ENCODE measurements at places on chromosomes 13 and 19.
A peak's percentile ranks its signal among the peaks of the same experiment; 100 is the strongest.

GRCh38 chr19:6219586-6220290 is 60.0 kb downstream of the MLLT1 start:
- DNase-seq = no peak

DNA sequence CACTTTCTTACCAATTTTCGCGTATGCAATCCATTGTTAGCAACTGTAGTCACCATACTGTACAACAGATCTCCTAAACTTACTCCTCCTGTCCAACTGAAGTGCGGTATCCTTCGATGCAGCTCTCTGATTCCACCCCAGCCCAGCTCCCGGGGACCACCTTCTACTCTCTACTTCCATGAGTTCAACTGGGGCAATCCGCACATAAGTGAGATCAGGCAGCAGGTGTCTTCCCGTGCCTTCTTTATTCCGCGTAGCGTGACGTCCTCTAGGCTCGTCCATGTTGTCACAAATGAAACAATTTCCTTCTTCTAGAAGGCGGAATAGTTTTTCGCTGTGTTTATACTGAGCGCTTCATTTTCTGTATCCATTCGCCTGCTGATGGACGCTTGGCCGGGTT is 8.4 kb downstream of the LILRB1 start:
- no peak for DNase-seq

DNA sequence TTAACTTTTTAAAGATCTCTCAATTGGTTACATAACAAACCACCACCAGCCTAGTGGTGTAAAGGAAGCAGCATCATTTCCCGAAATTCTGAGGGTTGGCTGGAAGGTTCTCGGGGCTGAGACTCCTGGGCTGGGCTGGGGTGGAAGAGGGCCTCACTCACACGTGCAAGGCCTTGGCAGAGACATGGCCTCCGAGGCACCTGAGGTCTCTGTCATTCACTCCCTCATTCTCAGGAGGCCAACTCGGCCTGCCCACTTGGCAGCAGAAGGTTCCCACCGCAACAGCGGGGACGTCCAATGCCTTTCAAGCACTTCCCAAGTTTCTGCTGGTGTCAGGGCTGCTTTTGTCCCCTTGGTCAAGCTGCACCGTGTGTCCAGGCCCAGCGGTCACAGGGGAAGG is 18.6 kb upstream of the RASA3 start:
- no peak for DNase-seq

GRCh38 chr19:5418677-5419076 is 36.5 kb upstream of the ZNRF4 start:
- DNase-seq = no peak

DNA sequence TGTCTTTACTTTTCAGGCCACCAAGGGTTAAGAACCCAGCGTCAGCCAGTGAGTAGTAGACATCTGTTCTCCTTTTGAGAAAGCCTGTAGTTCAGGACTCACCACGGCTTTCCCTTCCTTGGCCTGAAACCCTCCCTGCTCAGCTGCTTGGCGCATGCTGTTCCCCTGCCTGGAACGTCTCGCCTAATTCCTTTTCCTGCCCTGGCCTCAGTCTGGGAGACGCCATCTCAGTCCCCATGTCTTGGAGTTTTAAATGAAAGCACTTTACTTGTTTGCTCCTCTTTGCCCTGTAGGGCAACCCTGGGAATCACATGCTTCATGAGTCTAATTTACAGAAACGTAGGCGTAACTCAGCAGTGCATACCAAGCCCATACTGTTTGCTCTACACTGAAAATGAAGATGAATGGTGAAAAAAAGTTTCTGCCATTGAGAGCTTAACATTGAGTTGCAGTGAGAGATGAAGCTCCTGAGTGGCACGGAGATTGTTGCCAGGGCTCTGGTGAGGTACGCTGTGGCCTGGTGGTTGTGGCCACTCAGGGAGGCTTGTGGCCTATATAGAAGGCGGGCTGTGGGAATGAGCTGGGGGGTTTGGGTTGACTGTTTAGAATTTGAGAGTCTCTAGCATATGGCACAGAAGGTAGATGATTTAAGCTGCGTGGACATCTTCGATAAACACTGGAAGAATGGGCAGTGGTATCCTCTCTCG is 52.8 kb downstream of the GATAD2A start:
- DNase-seq = no peak

DNA sequence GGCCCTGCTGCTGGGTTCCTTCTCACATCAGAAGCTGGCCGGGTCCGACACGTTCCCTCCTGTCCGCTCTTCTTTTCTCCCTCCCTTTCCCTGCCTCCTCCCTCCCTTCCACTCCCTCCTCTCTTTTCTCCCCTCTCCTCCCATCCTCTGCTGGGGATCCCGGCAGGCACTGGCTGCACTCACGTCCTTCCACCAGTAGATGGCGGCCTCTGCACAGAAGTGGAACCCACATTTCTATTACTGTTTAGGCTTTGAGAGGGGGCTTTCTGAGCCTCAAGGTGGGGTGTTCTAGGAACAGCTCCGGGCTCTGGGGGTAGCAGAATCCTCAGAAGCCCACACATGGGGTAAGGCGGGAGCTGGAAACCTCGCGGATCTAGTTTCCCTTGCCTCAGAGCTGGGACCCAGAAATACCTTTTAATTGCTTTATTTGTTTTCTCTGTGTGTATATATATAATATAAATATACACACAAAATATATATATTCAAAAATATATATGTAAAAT is 294.2 kb downstream of the ZNF536 start:
- DNase-seq = no peak

- no peak for DNase-seq
Observed at GRCh38 chr13:42363941-42364612, 92.1 kb downstream of the AKAP11 start.

- no peak for DNase-seq
Observed at GRCh38 chr13:79442221-79442620, 36.2 kb upstream of the RBM26 start.

DNA sequence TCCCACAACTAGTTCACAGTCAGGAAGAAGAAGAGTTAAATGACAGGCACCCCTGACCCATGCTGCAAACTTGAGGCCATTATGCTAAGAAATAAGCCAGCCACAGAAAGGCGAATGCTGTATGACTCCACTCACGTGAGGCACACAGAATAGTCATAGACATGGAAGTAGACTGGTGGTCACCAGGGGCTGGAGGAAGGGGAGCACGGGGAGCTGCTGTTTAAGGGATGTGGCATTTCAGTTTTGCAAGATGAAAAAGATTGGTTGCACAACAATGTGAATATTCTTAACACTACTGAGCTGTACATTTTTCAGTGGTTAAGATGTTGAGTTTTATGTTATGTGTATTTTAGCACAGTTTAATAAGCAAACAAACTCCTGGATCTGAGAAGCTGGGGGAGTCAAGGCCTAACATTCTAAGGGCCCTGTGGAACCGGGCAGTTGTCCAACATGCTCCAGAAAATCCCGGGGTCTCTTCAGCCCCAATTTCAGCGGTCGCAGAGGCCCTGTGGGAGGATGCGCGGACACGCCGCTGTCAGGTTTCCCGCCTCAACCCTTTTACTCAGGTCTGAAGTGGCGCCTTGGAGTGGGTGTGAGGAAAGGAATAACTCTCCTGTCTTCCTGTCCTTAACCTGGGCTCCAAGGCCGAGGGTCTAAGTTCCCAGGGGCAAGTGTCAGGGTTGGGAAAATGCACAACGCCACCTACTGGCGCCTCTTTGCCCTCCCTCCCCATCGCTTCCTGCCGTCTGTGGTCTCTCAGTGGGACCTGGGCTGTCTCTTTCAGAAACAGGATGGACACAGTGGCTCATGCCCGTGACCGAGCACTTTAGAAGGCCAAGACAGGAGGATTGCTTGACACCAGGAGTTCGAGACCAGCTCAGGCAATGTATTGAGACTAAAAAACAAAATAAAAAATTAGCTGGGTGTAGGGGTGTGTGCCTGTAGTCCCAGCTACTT is 4.4 kb upstream of the TMEM272 start:
- no peak for DNase-seq

- DNase-seq = peak; percentile 80
Observed at GRCh38 chr19:46471116-46471733, at the start of gene PNMA8A. Gene PNMA8A (minus strand): TSS chr19:46471563. CDS start chr19:46471035, 528 bp downstream.

- no peak for DNase-seq
Observed at GRCh38 chr19:49973987-49974386, 13.0 kb upstream of the SIGLEC11 start.

- DNase-seq = no peak
Observed at GRCh38 chr13:74114202-74114601, 20.0 kb downstream of the KLF12 start.

- DNase-seq = no peak
Observed at GRCh38 chr13:79528356-79528755, 47.4 kb downstream of the NDFIP2 start.

- no peak for DNase-seq
Observed at GRCh38 chr13:37065890-37066526, 6.5 kb upstream of the SUPT20H start.

GRCh38 chr13:110391273-110391672 is 84.2 kb downstream of the COL4A2 start:
- no peak for DNase-seq

GRCh38 chr19:32171719-32172151 is 173.7 kb upstream of the ZNF507 start:
- no peak for DNase-seq

DNA sequence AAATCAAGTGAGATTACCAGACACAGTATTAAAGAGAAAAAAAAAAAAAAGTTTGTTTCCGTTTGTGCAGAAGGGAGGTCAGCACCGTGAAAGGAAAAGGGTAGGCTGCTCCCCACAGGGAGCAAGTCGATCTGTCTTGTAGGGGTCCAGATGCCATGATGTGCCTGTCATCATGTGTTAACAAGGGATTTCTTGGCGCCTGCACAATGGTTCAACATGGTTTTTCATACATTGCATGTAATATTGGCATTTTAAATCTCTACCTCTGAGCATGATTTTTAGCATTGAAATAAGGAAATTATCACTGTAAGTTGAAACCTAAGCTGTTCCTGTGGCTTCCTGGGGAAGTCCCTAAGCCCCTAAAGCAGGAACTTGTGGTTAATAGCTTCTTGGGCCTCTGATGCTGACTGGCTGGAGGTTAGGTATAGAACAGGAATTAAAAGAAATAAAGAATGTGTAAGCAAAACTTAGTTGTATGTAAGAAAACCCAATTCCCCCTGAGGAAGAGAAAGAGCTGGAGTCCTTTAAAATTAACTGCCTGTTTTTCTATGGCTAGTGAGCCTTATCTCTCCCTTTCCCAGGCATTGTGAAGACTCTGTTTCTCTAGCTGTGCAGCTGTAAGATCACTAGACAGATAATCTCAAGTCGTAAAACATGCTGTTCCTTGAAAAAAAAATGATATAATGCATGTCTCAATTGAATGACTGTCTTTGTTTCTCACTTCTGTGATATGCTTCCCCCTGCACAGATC is 7.4 kb upstream of the FCGBP start:
- no peak for DNase-seq

DNA sequence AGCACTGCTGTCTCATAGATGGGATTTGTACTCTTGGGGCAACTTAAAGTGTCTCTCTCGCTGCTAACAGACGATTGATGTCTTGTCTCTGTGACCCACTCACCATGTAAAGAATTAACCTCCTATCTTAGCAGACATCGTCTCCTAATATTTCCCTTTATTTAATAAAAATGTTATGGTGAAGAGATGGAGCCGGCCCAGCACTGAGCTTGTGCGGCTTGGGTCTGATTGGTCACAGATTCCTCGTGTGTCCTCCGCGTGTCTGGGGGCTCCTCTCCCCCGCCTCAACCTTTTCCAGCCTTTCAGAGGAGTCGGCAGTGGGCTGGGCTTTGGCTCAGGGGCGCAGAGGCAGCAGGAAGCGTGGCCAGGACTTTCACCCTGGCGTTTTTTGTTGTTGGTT is 13.2 kb upstream of the CRTC1 start:
- no peak for DNase-seq

- no peak for DNase-seq
Observed at GRCh38 chr19:10808937-10809649, 26.9 kb downstream of the TMED1 start.

GRCh38 chr13:112240076-112240475 is 136.1 kb upstream of the SPACA7 start:
- DNase-seq = no peak

DNA sequence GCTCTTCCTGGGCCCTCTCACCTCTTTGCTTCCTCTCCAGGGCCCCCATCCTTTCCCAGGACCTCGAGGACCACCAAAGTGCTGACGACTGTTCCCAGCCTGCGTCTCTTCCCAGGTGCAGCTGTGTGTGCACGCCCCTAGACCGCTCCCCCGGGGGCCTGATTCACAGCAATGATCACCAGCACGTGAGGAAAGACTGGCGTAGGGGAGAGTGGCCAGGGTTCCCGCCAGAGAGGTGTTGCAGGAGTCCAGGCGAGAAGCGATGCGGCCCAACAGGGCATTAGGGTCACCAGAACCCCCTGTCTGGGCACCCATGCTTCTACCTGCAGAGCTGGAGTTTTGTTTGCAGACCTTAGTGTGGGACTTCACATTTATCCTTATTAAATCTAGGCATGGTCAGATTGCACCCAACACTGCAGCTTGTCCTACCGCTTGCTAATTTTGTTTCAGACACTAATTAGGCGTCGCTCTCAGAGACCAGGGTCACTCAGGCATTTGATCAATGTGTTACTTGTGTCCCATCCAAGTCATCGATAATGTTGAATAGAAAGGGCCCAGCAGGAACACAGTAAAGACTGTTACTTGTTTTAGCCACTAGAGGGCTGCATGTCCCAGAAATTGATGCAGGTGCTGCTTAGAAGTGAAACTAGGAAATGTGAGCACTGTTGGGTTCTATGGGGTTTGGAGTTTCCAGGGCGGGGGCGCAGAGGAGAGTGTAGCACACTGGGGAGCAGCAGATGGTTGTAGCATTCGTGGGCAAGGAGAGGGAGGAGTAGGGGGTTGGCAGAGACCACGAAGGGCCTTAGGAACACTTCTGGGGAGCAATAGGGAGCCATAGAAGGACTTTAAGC is 53.2 kb downstream of the CDADC1 start:
- peak; percentile 62 for DNase-seq

- no peak for DNase-seq
Observed at GRCh38 chr19:12543855-12544254, 7.4 kb downstream of the ZNF564 start.

DNA sequence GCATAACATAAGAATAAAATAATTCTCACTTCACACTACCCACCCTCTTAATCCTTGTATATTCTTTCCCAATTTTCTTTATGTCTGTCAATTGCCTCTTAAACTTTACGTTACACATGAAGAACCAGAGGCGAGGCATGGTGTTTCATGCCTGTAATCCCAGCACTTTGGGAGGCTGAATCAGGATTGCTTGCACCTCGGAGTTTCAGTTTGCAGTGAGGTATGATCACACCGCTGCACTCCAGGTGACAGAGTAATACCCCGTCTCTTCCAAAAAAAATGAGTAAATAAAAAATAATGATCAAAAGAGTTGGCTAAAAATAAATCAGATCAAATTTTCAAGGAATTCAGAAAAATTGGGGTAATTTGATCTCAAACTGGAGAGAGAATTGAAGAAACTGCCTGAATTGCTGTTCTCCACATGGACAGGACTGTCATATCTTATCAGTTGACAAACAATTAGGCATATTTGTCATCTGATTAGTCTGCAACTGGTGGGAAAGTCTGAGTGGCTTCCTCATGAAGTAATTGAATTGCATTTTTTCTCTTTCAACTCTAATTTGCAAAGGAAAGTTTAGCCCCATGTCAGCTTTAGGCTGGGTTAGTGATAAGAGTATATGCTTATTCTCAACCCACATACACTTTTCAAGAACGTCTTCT is 302.9 kb downstream of the ITGBL1 start:
- no peak for DNase-seq

Data from heart left ventricle (tissue), 16 donors.